ENCODE measurements at places on chromosomes 7 and 10.

GRCh38 chr10:1281405-1281782, 225.2 kb downstream of the WDR37 start:
- DNase-seq, result no peak

GRCh38 chr10:61751599-61751998, 88.9 kb downstream of the CABCOCO1 start:
- no peak for DNase-seq

DNA sequence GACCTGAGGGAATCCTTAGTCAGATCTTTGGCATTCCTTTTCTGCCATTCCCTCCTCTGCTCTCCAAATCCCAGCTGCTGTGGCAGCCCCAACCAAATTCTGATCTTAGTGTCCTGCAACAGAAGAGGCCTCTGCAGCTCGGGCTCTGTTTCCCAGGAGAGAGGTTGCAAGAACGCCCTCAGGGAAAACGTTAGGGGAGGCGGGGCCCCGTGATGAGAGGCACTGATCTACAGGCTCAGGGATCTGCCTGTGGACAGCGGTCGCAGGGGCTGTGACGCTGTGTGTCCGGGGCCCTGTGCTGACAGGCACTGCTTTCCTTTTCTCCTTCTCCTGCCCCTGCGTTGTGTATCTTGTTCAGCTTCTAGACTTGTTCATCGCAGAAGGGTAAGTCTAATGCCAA, 57.3 kb upstream of the DPYSL4 start:
- no peak for DNase-seq

DNA sequence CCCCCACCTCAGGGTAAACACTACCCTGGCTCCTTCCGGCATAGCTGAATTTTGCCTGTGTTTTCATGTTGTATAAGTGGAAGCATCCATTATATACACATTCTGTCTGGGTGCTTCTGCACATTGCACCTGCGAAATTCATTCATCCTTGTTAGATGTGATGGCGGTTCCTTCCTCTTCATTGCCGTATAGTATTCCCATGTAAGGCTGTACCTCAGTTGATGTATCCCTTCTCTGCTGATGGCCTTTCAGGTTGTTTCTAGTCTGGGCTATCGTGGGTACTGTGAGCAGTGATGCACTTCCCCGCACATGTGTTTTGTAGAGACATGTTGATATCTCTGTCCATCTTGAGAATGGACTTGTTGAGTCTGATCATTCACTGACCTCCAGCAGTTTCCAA, 28.9 kb downstream of the ELFN1 start:
- no peak for DNase-seq

All from hematopoietic multipotent progenitor cell treated with erythropoietin and hydrocortisone succinate and interleukin-3 and kit ligand, for 17 days (in vitro differentiated cells).